Liver (tissue), 10 donors: ENCODE measurements at places on chromosomes 5 and 9. TPM values are rescaled to one million over a fixed set of nuclear protein-coding genes. Genes with fewer than 3 reads are reported as not detected.

- DNase-seq: no peak
Measured at GRCh38 chr9:21267485-21268346, 27.9 kb upstream of the IFNA14 start.

DNA sequence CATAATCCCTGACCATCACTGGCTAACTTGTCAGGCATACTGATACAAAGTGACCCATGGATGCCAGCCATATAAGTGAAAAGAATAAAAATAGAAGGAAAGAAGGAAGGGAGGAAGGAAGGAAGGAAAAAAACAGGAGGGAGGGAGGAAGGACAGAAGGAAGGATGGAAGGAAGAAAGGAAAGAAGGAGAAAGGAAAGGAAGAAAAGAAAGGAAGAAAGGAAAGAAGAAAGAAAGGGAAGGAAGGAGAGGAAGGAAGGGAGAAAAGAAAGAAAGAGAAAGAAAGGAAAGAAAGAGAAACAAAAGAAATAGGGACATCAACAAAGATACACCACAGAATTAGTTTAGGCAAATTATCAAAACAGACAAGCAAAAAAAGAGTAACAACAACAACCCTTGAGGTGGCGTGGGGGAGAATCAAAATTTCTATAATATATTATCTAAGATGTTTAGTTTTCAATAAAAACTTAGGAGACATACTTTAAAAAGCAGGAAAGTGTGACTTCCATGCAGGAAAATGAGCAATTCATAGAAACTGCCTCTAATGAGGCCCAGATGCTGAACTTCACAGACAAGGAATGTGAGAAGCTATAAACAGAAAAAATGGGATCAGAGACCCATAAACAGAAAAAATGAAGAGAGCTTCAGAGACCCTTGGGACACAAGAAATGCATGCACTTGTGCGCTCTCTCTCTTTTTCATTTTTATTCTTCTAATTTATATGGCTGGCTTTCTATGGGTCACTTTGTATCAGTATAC lies 96.1 kb upstream of the NFIL3 start:
- DNase-seq: no peak

HACD4 gene
- 0.67 TPM for total RNA-seq

AHRR gene
- total RNA-seq: 0.47 TPM

OLFM1 gene
- total RNA-seq: 3.7 TPM

PCDHA5 gene
- total RNA-seq: not detected

- peak; percentile 42 for DNase-seq
Measured at GRCh38 chr9:1100945-1101344, 50.8 kb downstream of the DMRT2 start.

GRCh38 chr5:150615141-150615699 lies 25.2 kb upstream of the SYNPO start:
- DNase-seq: no peak

GRCh38 chr5:135323227-135323626 lies 75.8 kb downstream of the MACROH2A1 start:
- no peak for DNase-seq

DNA sequence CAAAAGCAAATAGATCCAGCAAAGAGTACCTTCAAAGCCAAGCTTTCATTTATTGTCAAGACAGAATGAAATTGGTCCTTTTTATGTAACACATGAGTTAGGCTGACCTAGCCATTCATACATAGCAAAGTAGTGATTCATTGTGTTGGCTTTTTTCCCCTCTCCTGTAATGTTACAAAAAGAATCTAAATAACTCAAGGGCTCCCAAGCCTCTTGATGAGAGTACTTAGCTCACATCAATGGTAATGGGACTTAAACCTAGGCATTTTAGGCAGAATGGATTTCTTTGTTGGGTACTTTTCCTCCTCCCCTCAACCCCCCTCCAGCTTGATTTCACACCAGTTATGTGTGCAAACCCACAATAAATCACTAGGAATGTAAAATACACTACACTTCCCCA lies 123.7 kb downstream of the EBF1 start:
- DNase-seq: no peak

GRCh38 chr5:15821506-15821905 lies 321.5 kb downstream of the FBXL7 start:
- DNase-seq: no peak

- no peak for DNase-seq
Measured at GRCh38 chr5:142304013-142304701, 20.7 kb downstream of the SPRY4 start.

GRCh38 chr5:175597718-175598117 lies 60.2 kb upstream of the HRH2 start:
- DNase-seq: no peak

CSF2 gene
- total RNA-seq: not detected

DBH gene
- total RNA-seq: 2.4 TPM

DNA sequence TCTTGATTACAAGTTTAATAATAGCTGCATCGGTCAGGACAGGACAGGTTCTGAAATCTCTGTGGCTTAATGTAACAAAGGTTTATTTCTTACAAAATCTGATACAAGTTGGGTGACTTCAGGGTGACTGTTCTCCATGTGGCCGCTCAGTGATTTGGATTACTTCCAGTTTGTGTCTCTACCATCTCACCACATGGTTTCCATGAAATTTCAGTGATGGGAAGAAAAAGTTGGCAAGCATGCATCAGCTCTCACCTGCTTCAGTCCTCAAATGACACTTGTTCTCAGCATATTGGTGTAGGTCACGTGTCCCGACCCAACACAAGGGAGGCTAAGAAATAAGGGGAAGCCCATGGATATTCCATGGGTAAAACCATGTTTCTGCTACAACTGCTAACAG lies 7.8 kb upstream of the TMEM268 start:
- DNase-seq: no peak

SEMA5A gene
- 5.8 TPM for total RNA-seq

DNA sequence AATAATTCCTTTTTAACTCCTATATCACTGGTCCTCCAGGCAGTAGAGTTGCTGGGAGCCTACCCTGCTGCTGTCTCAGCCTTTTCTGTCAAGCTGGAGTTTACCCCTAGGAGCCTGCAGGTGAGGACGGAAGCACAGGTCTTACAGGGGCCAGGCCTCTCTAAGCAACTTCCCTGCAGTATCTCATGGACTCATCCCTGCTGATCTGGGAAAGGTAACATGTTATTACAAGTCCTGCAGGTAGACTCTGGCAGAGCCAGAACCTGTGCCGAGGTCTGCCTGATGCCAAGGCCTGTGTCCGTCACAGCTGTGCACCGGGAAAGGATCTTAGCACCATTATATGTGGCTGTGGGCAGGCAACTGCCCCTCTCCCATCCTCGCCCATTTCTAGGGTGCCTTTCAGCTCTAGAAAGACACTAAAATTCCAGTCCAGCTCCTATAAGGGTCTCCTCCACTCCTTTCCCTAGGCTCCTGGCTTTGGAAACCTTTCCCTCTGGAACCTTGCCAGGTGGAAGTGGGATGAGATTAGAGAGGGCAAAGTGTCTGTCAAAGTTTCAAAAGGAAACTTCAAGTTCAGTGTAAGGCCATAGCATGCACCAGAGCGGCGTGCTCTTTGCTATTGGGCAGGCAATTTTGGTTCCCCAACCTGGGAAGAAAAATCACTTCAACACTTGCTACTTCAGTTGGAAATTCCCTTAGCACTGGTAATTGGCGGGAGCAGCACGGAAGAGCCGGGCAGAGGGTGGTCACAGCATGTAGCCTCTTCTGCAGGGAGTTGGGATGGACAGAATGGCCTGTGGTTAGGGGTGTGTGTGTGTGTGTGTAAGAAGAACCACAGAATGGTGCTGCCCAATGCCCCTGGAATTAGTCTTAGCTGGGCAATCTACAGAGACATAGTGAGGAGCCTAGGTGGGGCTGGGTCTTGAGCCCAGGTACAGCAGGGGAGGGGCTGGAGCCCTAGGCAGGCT lies 17.5 kb downstream of the TMEM171 start:
- DNase-seq: no peak

DNA sequence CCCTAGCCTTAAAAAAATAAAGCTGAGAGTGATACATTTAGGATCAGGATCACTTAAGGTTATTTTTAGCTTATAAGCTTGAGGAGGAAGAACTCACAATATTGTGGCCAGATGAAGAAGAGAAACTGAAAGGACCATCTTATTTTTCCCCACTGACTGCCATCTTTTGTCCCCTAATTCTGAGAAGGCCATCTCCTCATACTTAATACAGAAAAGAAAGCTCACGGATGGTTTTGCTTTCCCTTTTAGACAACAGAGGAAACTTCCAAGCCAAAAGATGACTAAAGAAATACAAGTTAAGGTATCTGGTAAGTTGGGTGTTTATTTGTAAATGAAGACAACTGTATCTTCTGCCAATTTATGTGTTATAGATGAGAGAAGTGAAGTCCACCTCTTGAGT lies 36.4 kb downstream of the ERAP1 start:
- DNase-seq: no peak

DNA sequence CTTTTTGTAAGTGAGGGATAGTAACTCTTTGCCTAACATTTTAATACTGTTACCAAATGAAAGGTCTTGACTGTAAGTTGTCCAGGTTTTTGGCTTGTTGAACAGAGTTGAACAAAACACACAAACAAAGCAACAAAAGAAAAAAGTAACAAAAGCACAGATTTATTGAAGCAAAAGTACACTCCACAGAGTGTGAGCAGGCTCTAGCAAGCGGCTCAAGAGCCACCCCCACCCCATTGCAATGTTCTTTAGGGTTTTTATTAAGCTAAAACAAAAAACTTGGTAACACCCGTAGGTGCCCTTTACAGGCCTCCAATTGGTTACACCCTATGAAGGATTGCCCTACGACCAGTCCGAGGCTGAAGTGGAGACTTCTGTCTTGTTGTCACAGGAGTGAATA lies 197.4 kb upstream of the MAP3K1 start:
- no peak for DNase-seq

FREM1 gene
- total RNA-seq: 1.4 TPM

FAM169A gene
- total RNA-seq: 1.0 TPM

GRCh38 chr5:68159224-68159951 lies 56.2 kb upstream of the PIK3R1 start:
- DNase-seq: no peak

GRCh38 chr9:84955971-84956370 lies 286.4 kb downstream of the NTRK2 start:
- no peak for DNase-seq

DNA sequence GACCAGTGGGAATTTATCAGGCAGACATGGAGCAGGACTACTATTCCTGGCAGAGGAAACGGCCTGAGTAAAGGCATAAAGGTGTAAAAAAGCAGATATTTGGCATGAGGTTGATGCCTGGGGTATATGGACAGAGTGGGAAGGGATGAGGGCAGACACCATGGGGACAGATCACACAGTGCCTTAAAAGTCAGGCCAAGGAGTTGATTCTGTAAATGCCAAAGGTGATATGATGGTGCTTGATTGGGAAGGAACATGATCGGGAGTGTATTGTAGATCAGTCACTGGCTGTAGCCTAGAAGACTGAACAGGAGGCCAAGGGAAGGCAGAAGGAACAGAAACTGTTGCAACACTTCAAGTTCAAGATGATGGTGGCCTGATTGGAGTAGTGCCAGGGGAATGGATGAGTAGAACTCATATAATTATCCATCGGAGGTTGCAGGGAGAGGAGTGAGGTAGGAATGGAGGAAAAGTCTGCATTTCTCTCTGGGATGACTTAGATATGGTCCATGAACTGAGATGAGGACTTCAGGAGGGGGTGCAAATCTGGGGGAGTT lies 594.3 kb upstream of the KLF4 start:
- DNase-seq: no peak

GRCh38 chr5:179732918-179733771 lies 523 bp downstream of the MAML1 start:
- DNase-seq: peak; percentile 54

DNA sequence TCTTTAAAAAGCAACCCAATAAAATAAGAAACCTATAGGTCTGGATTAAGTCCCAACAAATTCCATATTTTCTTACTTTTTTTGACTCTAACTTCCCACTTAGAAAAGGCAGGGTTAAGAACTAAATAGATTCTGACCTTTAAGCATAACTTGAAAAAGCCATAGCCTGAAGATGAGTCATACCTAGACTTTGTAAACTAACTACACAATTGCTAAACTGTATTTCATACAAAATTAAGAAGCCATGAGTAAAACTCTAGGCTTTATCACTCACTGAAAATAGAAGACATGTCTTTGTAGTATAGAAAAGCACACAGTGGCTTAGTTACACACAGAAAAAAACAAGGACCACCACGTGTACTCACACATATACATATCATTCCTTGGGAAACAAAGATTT lies 51.5 kb downstream of the MLLT3 start:
- DNase-seq: no peak

ALDH1A1 gene
- total RNA-seq: 178 TPM

FOXD4L5 gene
- not detected for total RNA-seq

NELFB gene
- 19.7 TPM for total RNA-seq

DNA sequence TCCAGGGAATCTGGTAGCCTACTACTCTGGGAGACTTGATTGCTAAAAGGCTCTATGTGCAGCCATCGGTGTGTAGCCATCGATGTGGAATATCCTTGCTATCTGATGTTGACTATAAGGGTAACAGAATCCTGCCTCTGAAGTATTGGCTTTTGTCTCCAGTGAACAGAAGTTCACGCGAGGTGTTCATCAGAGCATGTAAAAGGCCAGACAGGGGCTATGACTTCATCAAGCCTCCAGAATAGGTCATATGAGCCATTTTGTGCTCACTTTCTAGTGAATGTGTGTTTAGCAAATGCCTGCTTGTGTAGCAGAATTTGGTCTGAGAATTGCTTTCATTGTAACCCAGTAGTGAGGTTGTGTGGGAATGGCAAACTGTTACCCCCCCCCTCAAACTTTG lies 66.8 kb upstream of the RAD23B start:
- DNase-seq: no peak

GRCh38 chr9:13816837-13817236 lies 497.1 kb downstream of the NFIB start:
- no peak for DNase-seq

- DNase-seq: no peak
Measured at GRCh38 chr9:26673261-26673660, 219.3 kb downstream of the CAAP1 start.

TAS2R1 gene
- not detected for total RNA-seq
